ENCODE measurements at places on chromosomes 7 and 10.
A peak's percentile ranks its signal among the peaks of the same experiment; 100 is the strongest.

DNA sequence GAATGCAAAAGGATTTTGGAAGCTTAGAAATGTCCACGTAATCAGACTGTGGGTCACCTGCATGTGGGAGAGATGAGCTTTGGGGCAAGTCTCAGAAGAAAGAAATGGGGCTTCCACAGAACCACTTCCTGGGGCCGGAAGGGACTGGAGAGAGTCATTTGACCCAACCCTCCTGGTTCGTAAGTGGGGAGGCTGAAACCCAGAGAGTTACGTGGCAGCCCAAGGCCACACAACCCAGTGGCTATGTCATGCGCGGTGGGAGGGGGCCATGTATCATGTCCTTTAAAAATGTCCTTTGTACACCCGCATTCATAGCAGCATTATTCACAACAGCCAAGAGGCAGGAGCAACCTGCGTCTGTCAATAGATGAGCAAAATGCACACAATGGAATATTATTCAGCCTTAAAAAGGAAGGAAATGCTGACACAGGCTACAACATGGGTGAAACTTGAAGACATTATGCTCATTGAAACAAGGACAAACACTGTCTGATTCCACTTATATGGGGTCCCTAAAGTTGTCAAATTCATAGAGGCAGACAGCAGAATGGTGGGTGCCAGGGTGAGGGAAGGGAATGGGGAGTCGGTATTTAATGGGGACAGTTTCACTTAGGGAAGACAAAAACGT, 15.1 kb downstream of the CAMK2B start:
- DNase-seq: no peak

DNA sequence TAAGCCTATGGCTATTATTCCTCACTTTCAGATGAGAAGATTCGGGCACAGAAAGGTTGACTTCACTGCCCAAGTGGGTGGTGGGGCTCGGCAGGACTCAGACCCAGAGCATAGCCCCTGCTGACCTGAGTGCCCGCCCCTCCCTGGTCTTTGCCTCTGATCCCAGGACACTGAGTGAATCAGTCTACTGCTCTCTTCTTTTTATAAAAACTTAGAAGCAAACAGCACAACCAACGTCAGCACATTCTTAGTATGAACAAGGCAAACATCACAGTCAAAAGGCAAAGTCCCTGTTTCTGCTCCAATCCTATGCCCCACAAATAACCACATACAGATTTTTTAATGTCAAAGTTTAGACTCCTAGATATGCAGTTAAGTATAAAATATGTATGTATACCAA, 237.8 kb downstream of the ZMYND11 start:
- DNase-seq: peak; percentile 10

DNA sequence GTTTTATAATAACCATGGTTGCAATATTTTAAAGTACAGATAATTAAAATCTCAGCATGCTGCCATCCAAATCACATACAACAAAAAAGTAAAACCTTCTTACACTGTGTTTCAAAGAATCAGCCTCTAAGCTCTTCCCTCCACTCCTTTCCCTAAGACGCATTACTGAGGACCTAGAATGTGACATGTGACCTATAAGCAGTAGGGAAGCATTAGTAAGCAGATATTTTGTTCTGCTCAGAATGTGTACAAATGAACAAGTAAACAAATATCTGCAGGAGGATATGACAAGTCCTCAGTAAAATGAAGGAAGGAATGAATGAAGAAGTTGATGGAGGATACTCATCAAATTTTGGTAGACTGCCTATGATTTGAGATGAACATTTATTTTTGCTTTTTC, 49.1 kb downstream of the RAB11FIP2 start:
- no peak for DNase-seq

DNA sequence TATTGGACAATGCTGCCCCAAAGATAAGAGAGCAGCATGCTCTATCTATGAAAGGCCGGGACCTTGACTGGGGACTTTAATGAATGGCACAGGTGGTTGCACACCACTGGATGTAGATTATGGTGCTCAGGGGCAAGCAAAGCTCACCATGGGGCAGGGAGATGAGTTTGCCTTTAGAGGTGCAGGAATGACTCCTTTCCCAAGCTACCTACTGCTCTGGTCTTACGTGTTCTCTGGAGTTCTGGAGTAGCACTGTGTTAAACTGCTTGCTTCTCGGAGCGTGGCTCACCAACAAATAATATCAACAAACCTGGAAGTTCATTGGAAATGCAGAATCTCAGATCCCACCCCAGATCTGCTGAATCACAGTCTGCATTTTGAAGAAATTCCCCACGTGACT, 445.3 kb downstream of the RPS24 start:
- no peak for DNase-seq

GRCh38 chr10:60957667-60958221, 13.8 kb upstream of the RHOBTB1 start:
- DNase-seq: no peak

GRCh38 chr7:146401939-146402338, 285.3 kb downstream of the CNTNAP2 start:
- no peak for DNase-seq

- no peak for DNase-seq
Measured at GRCh38 chr7:26328498-26329390, 37.1 kb downstream of the SNX10 start.

DNA sequence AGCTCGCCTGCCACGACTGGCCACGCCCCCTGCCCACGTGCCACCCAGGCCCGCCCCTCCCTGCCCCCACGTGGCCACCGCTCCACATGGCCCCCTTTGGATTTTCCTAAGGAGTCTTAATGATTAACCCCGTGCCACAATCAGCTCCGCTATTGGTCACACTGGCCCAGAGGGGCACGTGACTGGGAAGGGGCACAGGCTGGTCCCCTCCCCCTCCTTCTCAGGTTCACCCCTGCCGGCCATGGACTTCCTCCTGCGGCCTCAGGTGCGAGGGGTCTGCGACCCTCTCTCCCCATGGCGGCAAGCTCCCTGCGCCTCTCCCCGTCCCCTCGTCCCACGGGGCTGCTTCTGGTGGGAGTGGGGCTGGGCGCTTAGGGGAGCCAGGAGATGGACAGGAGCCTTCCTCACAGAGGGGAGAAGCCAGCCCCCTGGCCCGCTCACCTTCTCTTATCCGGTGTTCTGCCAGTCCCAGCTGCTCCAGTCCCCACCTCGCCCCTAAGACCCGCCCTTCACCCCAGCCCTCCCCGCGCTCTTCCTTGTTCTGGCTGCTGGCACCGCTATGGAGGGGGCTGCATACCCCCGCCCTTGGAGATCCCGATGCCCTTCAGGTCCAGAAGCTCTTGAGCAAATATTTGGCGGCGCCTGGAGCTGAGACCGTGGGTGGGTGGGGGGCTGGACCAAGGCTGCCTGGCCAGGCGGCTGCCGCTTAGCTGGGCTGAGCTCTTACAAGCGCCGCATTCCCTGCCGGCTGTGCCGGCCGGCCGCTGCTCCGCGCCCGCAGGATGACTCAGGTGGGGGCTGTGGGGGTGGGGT, 3.2 kb downstream of the SLC4A2 start:
- peak; percentile 72 for DNase-seq

DNA sequence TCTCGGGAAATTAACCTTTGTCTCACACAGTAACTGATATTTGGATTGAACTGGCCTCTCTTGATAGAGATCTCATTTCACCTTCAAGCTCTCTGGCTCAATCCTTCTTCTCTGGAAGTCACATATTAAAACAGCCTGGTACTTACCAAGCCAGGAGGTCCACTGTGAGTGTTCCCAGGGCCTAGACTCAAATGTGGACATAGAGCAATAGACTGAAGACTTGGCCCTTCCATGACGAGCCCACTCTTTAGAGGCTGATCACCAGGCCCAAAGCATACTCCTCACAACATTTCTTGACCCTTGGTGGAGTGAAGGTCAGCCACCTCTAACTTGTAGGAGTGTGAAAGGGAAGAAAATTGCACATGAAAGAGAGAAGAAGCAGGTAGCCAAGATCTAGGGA, 38.5 kb downstream of the COL1A2 start:
- DNase-seq: no peak

GRCh38 chr7:124480036-124480820, 285.4 kb downstream of the GPR37 start:
- no peak for DNase-seq

DNA sequence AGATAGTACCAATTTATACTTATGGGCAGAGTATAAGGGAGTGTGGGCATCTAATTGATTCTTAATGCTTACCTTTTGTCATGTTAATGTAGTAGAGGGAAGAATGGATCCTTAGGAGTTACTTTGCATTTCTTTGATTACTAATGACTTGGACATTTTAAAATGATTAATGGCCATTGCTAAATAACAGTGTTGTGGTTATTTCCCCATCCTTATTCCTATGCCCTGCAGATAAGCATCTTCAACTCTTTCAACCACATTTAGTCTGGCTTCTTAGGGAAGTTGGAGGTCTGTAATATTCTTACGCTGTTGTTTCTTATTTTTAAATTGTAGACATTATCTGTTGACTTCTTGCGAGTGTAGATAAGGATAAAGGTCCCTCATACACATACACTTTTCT, 37.2 kb downstream of the KAT6B start:
- DNase-seq: no peak

- no peak for DNase-seq
Measured at GRCh38 chr10:48602401-48603135, 2.3 kb downstream of the ARHGAP22 start.

- DNase-seq: no peak
Measured at GRCh38 chr10:65196111-65196510, 1674.9 kb downstream of the REEP3 start.

GRCh38 chr10:54585572-54585971, 215.5 kb downstream of the PCDH15 start:
- no peak for DNase-seq

GRCh38 chr7:30684351-30684750, 2.1 kb upstream of the CRHR2 start:
- DNase-seq: no peak

GRCh38 chr10:28595613-28596012, 62.7 kb downstream of the WAC start:
- DNase-seq: no peak

DNA sequence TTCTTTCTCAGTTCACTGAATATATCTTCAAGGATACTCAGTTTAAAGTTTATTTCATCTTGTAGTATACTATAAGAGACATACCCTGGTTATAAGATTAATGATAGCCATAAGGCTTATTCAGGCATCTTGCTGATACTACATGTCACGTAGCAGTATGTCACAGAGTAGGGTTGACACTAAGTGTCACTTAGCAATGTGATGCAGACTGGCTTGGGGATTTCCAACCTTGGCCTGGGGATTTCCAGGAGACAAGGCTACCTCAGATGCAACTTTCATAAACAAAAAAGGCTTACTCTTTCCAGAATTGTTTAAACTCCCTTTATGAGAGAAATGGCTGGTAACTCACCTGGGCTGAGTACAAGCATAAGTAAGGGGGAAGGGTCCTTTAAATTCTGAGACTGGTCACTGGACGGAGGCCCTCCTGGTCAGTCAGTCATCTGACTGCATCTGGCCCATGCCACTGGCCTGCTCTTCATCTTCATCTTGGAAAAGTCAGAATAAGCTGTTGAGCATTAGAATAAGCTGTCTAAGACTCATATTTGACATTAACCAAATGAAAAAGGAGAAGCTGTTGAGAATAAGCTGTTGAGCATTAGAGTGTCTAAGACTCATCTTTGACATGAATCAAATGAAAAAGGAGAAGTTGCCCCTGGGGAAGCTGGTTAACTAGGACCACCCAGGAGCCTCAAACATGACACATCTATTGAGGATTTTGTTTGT, 9.5 kb downstream of the SLC13A1 start:
- DNase-seq: no peak

DNA sequence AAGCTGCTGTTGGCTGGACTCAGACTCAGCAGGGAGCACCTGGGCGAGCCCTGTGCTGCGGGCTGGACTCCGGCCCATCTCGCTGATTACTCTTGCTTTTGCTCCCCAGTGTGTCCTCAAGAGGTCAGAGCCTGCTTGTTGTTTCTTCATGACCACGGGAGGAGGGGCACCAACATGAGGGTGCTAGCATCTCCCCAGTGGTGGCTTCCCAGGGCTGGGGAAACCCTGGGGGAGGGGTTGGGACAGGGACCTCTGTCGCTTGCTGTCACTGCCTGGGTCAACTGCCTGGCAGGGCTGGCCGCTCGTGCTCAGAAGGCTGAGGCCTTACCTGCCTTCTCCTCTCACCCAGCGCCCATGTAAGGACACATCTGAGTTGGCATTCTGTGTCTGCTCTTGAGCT, 152.3 kb upstream of the SHH start:
- no peak for DNase-seq

DNA sequence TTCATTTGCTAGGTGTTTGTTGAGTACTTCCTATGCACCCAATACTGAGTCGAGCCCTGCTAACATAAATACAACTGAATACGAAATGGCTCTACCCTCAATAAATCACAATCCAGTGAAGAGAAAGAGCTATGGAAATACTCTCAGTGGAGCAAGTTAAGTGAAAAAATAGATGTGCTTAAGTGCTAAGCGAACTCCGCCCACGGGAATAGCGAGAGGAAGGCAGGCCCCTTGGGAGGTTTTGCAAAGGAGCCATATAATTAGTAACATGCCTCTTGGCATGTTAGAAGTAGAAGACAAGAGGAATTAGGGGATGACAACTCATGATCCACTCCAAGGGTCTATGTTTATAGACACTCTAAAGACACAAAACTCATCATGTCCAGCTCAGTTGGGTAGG, 42.8 kb upstream of the TSPAN33 start:
- DNase-seq: no peak

DNA sequence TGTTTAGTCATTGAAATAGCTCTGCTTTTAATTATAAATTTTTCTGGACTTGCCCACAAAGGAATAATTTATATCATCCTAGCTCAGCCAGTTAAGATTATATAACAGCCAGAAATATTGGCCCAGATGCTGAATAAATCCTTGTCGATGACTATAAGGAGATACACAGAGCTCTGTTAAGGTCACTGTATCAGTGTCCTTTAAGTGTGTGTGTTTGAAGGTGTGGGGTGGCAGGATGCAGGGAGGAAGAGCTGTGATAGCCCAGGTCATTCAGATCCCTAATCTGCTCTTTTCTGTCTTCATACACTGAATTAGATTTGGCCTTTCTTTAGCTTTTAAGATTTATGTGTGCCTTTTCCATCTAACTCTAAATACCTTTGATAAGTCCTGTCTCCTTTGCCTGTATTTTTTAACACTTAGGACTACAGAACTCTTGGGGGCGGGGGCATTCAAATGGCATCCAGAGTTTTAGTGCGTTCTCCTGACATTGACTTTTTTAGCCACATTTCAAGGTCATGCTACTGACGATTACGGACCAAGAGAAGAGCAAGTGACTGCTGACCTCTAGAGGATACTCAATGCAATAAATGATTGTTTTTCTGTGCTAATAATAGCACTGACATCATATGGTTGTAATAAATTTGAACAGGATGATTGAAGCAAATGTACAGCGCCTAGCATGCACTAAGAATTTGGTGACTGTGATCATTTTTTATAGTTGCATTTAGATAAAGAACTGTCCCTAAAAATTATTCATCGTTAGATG, 172.3 kb downstream of the CACNB2 start:
- peak; percentile 35 for DNase-seq

- peak; percentile 23 for DNase-seq
Measured at GRCh38 chr7:30412782-30413504, 65.6 kb downstream of the NOD1 start.

- DNase-seq: no peak
Measured at GRCh38 chr7:77606562-77606961, 69.5 kb downstream of the PTPN12 start.
